ENCODE measurements at places on chromosomes 4 and X. TPM values are rescaled to one million over a fixed set of nuclear protein-coding genes. Genes with fewer than 3 reads are reported as not detected.

GLRA3 gene
- total RNA-seq = 0.11 TPM

- no peak overlapping the region for H3K4me3 ChIP-seq
- no peak overlapping the region for H3K27ac ChIP-seq
- peaks cover 34% of the 10 kb centered on the region for H3K36me3 ChIP-seq
- H3K4me1 ChIP-seq = peaks cover 67% of the 10 kb centered on the region
- H3K27me3 ChIP-seq = no peaks in the 10 kb centered on the region
- no peak for DNase-seq
Measured at GRCh38 chrX:45794995-45795337, 594.3 kb upstream of the DIPK2B start.

GRCh38 chr4:138945401-138945800, 70.2 kb upstream of the NOCT start:
- peaks cover 11% of the 10 kb centered on the region for H3K4me1 ChIP-seq
- no peaks in the 10 kb centered on the region for H3K27me3 ChIP-seq
- H3K36me3 ChIP-seq = no peaks in the 10 kb centered on the region
- no peak overlapping the region for H3K27ac ChIP-seq
- DNase-seq = no peak

DNA sequence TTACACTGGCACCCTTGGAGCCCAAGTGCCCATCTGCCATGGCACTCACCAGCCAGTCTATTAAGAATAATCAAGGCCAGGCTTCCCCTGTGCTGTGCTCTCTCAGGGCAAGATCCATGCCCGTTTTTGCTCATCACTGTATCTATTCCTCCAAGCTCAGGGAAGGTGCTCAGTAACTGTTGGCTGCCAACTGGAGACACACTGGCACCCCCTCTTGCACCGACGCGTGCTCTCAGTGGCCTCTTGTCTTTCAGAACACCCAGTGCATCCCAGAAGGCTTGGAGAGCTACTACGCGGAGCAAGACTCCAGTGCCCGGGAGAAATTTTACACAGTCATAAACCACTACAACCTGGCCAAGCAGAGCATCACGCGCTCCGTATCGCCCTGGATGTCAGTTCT, 30.1 kb downstream of the NSG1 start:
- no peak overlapping the region for H3K4me3 ChIP-seq
- peaks cover 44% of the 10 kb centered on the region for H3K36me3 ChIP-seq
- peaks cover 3% of the 10 kb centered on the region for H3K4me1 ChIP-seq
- no peak overlapping the region for H3K27ac ChIP-seq
- DNase-seq = no peak

DNA sequence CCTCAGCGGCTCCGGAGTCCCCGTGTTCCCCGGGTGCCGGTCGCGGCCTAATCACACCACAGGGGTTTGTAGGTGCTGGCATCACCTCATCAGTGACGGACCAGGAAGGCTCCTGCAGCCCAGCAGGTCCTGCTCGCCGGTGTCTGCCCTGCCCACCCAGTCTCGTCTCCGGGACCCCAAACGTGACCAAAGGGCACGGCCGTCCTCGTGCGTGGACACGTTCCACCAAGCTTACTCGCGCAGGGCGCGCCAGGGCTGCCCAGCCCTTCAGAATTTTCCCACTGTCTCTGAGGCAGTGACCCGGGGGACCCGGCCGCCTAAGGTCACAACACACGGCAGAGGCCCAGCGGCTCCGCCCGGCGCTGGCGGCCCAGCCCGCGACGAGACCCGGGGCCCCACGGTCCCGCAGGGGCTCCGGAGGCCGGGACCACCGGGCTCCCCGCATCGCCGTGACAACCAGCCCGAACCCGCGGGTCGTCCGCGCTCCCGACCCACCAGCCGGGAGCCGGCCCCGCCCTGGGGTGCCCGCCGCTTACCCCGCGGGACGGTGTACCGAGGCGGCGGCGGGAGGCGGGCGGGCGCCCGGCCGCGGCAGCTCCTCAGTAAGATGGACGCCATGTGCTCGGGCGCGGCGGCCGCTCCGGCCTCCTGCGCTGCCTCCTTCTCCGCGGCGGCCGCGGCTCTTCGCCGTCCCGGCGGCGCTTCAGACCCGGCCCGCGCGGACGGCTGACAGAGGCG, 454 bp downstream of the LETM1 start:
- H3K27ac ChIP-seq = no peak overlapping the region
- peaks cover 41% of the 10 kb centered on the region for H3K27me3 ChIP-seq
- peak overlapping the region; percentile 76 for H3K4me3 ChIP-seq
- DNase-seq = no peak
- H3K36me3 ChIP-seq = no peaks in the 10 kb centered on the region

XAGE1A gene
- total RNA-seq = not detected

GRCh38 chr4:53479736-53480525, 102.5 kb downstream of the FIP1L1 start:
- DNase-seq = no peak
- H3K4me1 ChIP-seq = peaks cover 60% of the 10 kb centered on the region
- H3K36me3 ChIP-seq = no peaks in the 10 kb centered on the region
- no peaks in the 10 kb centered on the region for H3K27me3 ChIP-seq
- no peak overlapping the region for H3K27ac ChIP-seq
- H3K4me3 ChIP-seq = no peak overlapping the region

JAKMIP1 gene
- total RNA-seq = 5.4 TPM

GRCh38 chr4:182255441-182256190, 12.4 kb downstream of the TENM3 start:
- H3K27me3 ChIP-seq = no peaks in the 10 kb centered on the region
- no peak for DNase-seq
- H3K4me1 ChIP-seq = peaks cover 79% of the 10 kb centered on the region
- peak overlapping the region; percentile 12 for H3K27ac ChIP-seq
- H3K4me3 ChIP-seq = no peak overlapping the region
- H3K36me3 ChIP-seq = peaks cover 6% of the 10 kb centered on the region

HOPX gene
- total RNA-seq = 0.26 TPM

GRCh38 chr4:88879991-88880390, 177.0 kb downstream of the FAM13A start:
- no peaks in the 10 kb centered on the region for H3K27me3 ChIP-seq
- no peak overlapping the region for H3K4me3 ChIP-seq
- peak overlapping the region; percentile 21 for H3K27ac ChIP-seq
- 0 out of 2 replicates have a peak, but pooled peaks cover 6% of the 10 kb centered on the region for H3K36me3 ChIP-seq
- peaks cover 18% of the 10 kb centered on the region for H3K4me1 ChIP-seq
- DNase-seq = no peak

DNA sequence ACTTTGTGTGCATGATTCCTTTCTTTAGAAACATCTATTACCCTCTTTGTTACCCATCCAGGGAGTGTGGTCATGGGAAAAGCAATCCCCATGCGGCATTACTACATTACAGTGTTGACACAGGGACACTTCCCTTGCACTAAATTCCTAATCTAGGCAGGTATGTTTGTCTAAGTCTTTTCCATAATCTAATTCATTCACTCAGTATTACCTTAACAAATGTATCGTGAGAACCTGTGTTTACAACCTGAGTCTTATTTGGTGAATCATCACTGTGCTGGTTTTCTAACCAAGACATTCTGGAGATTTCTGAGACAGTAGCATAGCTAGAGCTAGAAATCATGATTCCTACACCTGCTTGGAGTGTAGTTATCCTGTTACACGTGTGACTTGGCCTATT, 326.8 kb downstream of the BMPR1B start:
- H3K36me3 ChIP-seq = no peaks in the 10 kb centered on the region
- H3K27me3 ChIP-seq = no peaks in the 10 kb centered on the region
- no peak overlapping the region for H3K27ac ChIP-seq

SH3D19 gene
- 41.4 TPM for total RNA-seq

GRCh38 chr4:90503677-90504076, 376.5 kb downstream of the CCSER1 start:
- peaks cover 4% of the 10 kb centered on the region for H3K27me3 ChIP-seq
- DNase-seq = no peak
- H3K4me3 ChIP-seq = no peak overlapping the region
- no peaks in the 10 kb centered on the region for H3K4me1 ChIP-seq
- H3K36me3 ChIP-seq = peaks cover 60% of the 10 kb centered on the region

NHS gene
- total RNA-seq = 4.5 TPM

GRCh38 chr4:60531776-60532379, 668.2 kb upstream of the ADGRL3 start:
- no peaks in the 10 kb centered on the region for H3K27me3 ChIP-seq
- no peaks in the 10 kb centered on the region for H3K36me3 ChIP-seq
- no peak for DNase-seq
- H3K4me3 ChIP-seq = no peak overlapping the region
- H3K4me1 ChIP-seq = 0 out of 2 replicates have a peak, but pooled peaks cover 3% of the 10 kb centered on the region

PRDM5 gene
- total RNA-seq = 31.3 TPM

- peak; percentile 80 for DNase-seq
- no peaks in the 10 kb centered on the region for H3K27me3 ChIP-seq
- H3K4me1 ChIP-seq = peaks cover 60% of the 10 kb centered on the region
- H3K4me3 ChIP-seq = peak overlapping the region; percentile 66
- H3K27ac ChIP-seq = peak overlapping the region; percentile 99
Measured at GRCh38 chr4:113292371-113293042, 243.1 kb downstream of the ANK2 start.

SGMS2 gene
- 0.72 TPM for total RNA-seq

Measured in WTC11 (cell line).